Suprapubic skin (tissue), 4 donors: ENCODE measurements at places on chromosomes 3 and 15.

DNA sequence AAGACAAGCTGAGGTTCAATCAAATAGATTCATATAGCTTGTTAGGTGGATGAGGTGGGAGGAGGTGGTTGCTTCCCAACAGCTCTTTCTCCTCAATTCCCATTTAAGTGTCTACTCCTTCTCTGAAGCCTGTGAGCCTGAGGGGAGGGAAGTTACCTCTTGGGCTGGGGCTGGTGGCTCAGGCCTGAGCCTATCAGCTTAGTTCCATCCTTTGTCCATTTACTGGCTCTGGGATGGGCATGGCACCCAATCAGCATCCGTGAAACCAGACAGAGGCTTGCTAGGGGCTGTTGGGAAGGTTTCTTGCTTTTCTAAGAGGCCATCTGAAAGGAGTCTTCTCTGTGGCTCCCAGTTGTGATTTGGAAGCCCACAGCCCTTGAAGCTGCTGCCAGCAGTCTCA lies 57.3 kb downstream of the TAMM41 start:
- no peak overlapping the region for H3K4me3 ChIP-seq
- no peaks in the 10 kb centered on the region for H3K27me3 ChIP-seq
- H3K4me1 ChIP-seq, result peaks cover 12% of the 10 kb centered on the region
- H3K27ac ChIP-seq, result no peak overlapping the region

GRCh38 chr3:198079771-198080520 lies 119.9 kb downstream of the LMLN start:
- H3K4me3 ChIP-seq, result peak overlapping the region; percentile 43
- H3K4me1 ChIP-seq, result peaks cover 20% of the 10 kb centered on the region
- H3K27me3 ChIP-seq, result peaks cover 91% of the 10 kb centered on the region
- H3K27ac ChIP-seq, result no peak overlapping the region
- DNase-seq, result no peak

- peak overlapping the region; percentile 68 for H3K4me3 ChIP-seq
- peaks cover 66% of the 10 kb centered on the region for H3K4me1 ChIP-seq
- H3K27ac ChIP-seq, result peak overlapping the region; percentile 72
These were observed 5.5 kb downstream of the GATA2 start for GRCh38 chr3:128487538-128487812.

DNA sequence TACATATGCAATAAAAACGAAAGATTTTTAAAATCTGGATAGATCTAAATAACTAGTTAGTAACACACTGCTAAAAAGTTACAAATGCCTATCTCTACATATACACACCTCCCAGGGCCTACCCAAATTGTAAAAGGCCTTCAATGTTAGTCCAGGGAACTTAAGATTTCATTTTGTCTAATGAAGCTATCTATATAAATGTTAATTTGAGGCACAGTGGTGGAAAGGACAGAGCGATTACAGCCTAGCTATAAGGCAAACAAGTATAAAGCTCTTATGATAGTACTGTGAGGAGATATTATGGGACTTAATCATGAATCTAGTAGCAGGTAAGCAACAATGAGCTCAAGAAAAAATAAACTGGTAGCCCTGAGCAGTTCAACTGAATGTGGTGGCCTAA lies 101.7 kb downstream of the STAG1 start:
- H3K27me3 ChIP-seq, result no peaks in the 10 kb centered on the region
- no peak for DNase-seq
- H3K4me1 ChIP-seq, result no peaks in the 10 kb centered on the region
- H3K4me3 ChIP-seq, result no peak overlapping the region
- no peak overlapping the region for H3K27ac ChIP-seq

DNA sequence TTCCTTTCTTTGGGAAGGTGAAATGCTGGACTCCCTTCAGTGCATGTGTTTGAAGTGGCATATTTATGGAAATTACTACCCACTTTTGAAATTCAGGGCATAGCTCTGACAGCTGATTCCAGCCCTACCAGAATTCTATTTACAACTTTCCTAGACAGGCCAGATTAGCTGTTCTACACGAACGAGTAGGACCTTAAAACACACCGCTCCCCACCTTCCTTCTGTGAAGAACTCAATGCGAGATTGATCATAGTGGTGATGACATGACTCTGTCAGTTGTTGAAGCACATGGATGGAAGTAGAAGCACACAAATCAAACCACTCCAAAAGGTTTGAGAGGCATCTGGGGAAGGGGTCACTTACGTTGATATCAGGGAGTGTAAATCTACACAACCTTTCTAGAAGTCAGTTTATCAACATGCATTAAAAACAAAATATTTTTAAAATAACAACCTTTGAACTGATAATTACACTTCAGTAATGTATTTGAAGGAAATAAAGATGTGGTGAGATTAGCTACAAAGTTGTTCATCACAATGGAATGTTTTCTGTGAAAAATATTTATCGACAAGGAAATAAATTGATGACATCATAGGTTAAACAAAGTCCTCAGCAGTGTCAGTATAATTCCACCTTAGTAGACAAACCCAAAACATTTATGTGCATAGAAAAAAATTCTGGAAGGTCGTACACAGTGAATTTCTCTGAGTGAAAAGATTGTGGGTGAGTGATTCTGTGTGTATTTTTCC lies 29.8 kb downstream of the RARB start:
- no peaks in the 10 kb centered on the region for H3K27me3 ChIP-seq
- no peak for DNase-seq
- peaks cover 36% of the 10 kb centered on the region for H3K4me1 ChIP-seq

GRCh38 chr3:188390343-188390718 lies 236.4 kb downstream of the LPP start:
- peak overlapping the region; percentile 82 for H3K27ac ChIP-seq
- peaks cover 38% of the 10 kb centered on the region for H3K4me1 ChIP-seq
- no peaks in the 10 kb centered on the region for H3K36me3 ChIP-seq
- no peaks in the 10 kb centered on the region for H3K27me3 ChIP-seq
- DNase-seq, result no peak

DNA sequence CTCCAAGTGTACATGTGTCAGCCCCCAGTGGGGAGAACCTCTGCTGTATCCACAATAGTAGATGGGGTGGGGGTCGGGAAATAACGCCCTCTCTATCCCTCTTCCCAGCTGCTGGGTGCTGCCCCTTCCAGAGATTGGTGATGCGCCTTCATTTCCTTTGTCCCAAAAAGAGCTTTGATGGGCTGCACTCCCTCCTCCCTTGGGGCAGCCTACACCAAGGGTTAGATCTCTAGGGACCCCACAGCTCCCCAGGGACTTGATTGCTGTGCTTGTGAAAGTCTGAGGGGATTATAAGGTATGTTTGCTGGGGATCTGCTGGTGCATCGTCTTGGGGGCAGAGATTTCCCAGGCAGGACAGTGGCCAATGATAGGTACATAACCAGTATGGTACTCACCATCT lies 105.3 kb downstream of the UNC13C start:
- no peak overlapping the region for H3K4me3 ChIP-seq
- DNase-seq, result no peak
- H3K36me3 ChIP-seq, result no peaks in the 10 kb centered on the region
- H3K27me3 ChIP-seq, result no peaks in the 10 kb centered on the region
- H3K4me1 ChIP-seq, result no peaks in the 10 kb centered on the region
- H3K27ac ChIP-seq, result no peak overlapping the region
